Tibial nerve (tissue), 4 donors: ENCODE measurements at places on chromosomes 11 and 22.

- no peaks in the 10 kb centered on the region for H3K36me3 ChIP-seq
- no peak overlapping the region for H3K4me3 ChIP-seq
- no peaks in the 10 kb centered on the region for H3K27me3 ChIP-seq
- no peaks in the 10 kb centered on the region for H3K4me1 ChIP-seq
- H3K27ac ChIP-seq = no peak overlapping the region
- no peak for DNase-seq
Measured at GRCh38 chr11:134599299-134599771, 187.3 kb upstream of the B3GAT1 start.

GRCh38 chr11:64802370-64803157 is 450 bp downstream of the MAP4K2 start:
- peak overlapping the region; percentile 73 for H3K4me3 ChIP-seq
- no peaks in the 10 kb centered on the region for H3K36me3 ChIP-seq
- H3K4me1 ChIP-seq = no peaks in the 10 kb centered on the region
- H3K27me3 ChIP-seq = no peaks in the 10 kb centered on the region

DNA sequence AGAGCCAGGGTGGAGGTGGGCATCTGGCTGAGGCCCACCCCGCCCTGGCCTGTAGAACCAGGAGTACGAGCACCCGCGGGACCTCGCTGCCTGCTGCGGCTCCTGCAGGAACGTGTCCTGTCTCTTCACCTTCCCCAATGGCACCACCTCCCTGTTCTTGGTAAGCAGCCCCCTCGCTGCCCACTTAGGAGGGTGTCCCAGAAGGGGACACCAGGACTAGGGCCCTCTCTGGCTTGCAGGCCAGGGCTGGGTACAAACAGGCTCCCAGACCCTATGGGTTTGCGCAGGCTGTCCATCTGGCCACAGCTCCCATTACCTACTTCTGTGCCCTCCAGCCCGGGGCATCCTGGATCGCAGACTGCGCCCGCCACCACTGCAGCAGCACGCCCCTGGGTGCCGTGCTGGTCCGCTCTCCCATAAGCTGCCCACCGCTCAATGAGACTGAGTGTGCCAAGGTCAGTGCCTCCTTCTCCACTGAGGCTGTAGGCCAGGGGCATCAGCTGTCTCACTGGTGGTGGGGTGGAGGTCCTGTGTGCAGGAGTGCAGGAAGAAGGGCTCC is 77.5 kb upstream of the MYOD1 start:
- H3K27me3 ChIP-seq = no peaks in the 10 kb centered on the region

DNA sequence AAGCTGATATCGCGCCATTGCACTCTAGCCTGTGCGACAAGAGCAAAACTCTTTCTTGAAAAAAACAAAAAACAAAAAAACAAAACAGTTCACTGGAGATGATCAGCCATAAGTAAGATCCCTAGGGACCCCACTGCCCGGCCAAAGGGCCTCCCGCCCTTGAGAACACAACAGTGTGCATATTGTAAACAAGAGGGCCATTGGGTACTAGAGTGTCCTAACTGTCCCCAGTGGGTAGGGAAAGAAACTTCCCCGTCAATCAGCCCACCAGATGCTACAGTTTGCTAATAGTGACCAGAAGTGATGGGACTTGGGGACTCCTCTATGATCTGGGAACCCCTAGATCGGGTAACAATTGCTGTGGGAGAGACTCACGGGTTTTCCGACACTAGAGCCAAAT is 3.7 kb upstream of the ACY3 start:
- no peak for DNase-seq
- H3K27me3 ChIP-seq = no peaks in the 10 kb centered on the region
- no peak overlapping the region for H3K27ac ChIP-seq
- no peak overlapping the region for H3K4me3 ChIP-seq
- H3K36me3 ChIP-seq = no peaks in the 10 kb centered on the region

- no peaks in the 10 kb centered on the region for H3K27me3 ChIP-seq
- no peak overlapping the region for H3K4me3 ChIP-seq
Measured at GRCh38 chr11:130806746-130807145, 109.5 kb downstream of the SNX19 start.

GRCh38 chr22:50529897-50530579 is at the start of gene TYMP:
TSS of gene TYMP (minus strand) at chr22:50530012. CDS start at chr22:50529709, 303 bp downstream.
- peak within 1 kb of the TSS; percentile 31 for H3K4me3 ChIP-seq
- no peaks in the 10 kb centered on the region for H3K36me3 ChIP-seq
- peak; percentile 72 for DNase-seq
- H3K27ac ChIP-seq = peak within 1 kb of the TSS; percentile 85

DNA sequence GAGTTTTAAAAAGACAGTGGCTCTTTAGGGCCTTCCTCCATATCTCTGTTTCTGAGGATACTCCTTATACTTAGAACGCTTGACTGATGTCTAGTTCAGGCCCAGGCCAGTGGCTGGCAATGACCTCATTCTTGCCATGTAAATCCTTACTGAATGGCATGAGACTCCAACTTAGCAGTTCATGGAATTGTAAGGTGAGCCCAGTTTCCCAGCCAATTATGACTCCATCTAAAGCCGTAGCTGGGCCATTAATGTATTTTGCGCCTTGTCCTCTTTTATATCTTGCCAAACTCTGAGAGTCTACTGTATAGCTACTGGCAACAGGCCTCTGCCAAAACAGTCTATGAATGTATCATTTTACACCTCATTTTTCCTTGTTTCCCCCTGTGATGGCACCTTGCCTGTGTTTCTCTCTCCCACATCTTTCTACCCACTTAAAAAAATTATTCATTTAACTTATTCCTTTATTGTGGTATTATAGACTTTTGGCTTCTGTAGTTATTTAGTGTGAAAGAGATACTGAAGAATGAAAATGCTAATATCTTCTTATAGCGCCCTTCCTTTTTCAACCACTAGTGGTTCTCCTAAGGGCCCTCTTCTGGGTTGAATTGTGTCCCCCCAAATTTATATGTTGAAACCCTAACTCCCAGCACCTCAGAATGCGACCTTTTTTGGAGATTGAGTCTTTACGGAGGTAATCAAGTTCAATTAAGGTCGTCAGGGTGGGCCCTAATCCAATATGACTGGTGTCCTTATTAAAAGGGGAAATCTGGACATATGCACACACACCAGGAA is 67.4 kb downstream of the ZNRF3 start:
- no peaks in the 10 kb centered on the region for H3K27me3 ChIP-seq
- no peak overlapping the region for H3K4me3 ChIP-seq
- no peaks in the 10 kb centered on the region for H3K4me1 ChIP-seq
- no peak for DNase-seq
- H3K36me3 ChIP-seq = no peaks in the 10 kb centered on the region
- no peak overlapping the region for H3K27ac ChIP-seq

- H3K4me3 ChIP-seq = no peak overlapping the region
- H3K27me3 ChIP-seq = no peaks in the 10 kb centered on the region
- peaks cover 21% of the 10 kb centered on the region for H3K4me1 ChIP-seq
- no peaks in the 10 kb centered on the region for H3K36me3 ChIP-seq
Measured at GRCh38 chr11:94924171-94924572, 49.2 kb downstream of the CWC15 start.

- H3K27me3 ChIP-seq = no peaks in the 10 kb centered on the region
- peak; percentile 76 for DNase-seq
- no peak overlapping the region for H3K4me3 ChIP-seq
- no peak overlapping the region for H3K27ac ChIP-seq
Measured at GRCh38 chr22:33018232-33018864, 39.8 kb downstream of the SYN3 start.

DNA sequence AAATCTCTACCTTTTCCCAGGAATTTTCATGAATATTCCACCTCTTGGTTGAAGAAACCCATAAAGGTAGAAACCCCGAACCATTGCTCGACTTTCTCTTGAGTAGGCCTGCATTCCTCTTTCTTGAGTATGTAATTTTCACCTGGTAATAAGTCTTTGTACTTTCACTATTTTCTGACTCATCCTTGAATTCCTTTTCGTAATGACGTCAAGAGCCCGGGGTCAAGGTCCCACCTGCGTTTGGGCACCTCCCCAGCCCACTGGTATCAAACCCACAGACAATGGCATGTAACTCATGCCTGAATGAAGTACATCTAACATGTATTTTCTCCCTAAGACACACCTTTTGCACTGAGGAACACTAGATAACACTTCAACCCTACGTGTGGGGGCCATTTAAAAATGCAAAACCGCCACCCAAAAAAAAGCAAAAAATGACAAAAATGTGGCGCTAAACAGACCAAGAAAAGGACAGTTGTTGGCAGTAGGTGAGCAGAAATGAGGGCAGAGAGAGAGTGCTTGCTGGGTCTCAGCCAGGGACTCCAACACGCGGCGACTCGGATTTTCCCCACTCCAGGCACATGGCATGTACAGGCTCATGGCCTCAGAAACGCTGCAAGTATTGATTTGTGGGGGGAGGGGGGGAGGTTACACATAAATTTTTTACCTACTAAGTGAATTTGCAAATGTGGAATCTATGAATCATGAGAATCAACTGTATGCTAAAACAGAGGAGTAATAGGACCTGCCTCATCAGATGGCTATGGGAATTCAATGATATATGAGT is 4.1 kb upstream of the C11orf24 start:
- no peak for DNase-seq
- H3K4me3 ChIP-seq = no peak overlapping the region
- H3K36me3 ChIP-seq = no peaks in the 10 kb centered on the region
- H3K27ac ChIP-seq = no peak overlapping the region

- no peaks in the 10 kb centered on the region for H3K27me3 ChIP-seq
- H3K4me1 ChIP-seq = no peaks in the 10 kb centered on the region
- no peak overlapping the region for H3K27ac ChIP-seq
Measured at GRCh38 chr22:23498811-23499798, 81.0 kb downstream of the IGLL1 start.

GRCh38 chr22:22968366-22968765 is 80.8 kb downstream of the IGLL5 start:
- DNase-seq = no peak
- no peaks in the 10 kb centered on the region for H3K27me3 ChIP-seq
- no peak overlapping the region for H3K4me3 ChIP-seq
- no peaks in the 10 kb centered on the region for H3K36me3 ChIP-seq
- no peak overlapping the region for H3K27ac ChIP-seq
- H3K4me1 ChIP-seq = no peaks in the 10 kb centered on the region

- peaks cover 17% of the 10 kb centered on the region for H3K36me3 ChIP-seq
- no peak overlapping the region for H3K4me3 ChIP-seq
- DNase-seq = no peak
- no peaks in the 10 kb centered on the region for H3K27me3 ChIP-seq
- no peak overlapping the region for H3K27ac ChIP-seq
Measured at GRCh38 chr11:2657697-2658284, 42.0 kb downstream of the KCNQ1OT1 start.

DNA sequence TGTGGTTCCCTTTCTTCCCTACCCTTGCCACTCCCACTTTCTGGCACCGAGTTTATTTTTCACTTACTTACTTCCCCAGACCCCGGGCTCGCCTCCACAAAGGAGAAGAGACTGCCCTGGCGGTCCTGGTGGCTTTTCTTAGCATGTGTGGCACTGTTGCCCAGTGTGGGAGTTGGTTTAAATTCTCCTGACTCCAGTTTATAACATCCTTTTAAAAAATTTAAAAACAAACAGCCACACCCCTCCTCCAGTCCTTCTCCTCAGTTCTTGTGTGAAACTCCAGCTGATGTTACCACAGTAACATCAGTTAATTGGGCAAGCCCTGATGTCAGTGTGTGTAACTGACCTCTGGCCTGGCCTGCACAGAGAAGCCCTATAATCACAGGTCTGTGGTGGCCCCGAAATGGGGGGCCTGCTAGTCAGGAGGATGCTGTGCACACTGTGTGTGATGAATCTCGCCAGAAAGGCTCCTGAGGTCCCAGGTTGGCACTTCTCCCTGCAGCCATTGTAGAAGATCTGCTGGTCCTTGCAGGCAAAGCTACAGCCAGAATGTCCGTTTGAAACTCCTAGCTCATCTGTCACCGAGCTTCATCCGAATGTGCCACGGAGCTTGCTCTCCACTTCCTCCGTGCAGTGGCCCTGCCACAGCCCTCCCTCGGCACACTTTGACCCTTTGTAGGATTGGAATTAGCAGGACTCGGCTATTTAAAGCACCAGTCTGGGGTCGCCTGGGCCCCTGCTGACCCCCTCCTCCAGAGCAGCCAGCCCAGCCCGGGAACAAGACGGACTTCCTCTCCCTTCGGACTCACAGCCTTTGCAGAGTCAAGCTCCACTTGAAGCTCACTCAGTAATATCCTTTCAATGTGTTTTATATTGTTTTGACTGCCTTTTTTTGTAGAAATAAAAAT is 7.6 kb downstream of the YDJC start:
- no peaks in the 10 kb centered on the region for H3K4me1 ChIP-seq
- peak; percentile 24 for DNase-seq
- peak overlapping the region; percentile 17 for H3K27ac ChIP-seq
- peaks cover 14% of the 10 kb centered on the region for H3K36me3 ChIP-seq

DNA sequence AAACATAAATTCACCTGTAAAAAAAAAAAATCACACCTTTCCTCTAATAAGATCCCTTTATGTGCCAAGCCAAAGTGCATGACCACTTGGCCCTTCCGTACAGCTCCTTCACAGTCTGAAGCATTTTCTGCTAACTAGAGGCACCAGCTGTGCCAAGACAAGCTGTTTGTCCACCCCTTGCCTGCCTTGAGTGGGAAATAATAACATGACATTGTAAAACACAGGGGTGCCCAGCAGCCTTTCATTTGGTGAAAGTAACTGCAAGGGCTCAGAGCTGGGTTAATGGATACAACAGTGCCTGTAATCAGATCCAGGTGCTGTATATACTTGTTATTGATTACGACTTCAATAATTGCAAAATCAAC is 59.2 kb downstream of the DDIAS start:
- H3K4me1 ChIP-seq = no peaks in the 10 kb centered on the region
- H3K4me3 ChIP-seq = no peak overlapping the region
- no peak for DNase-seq
- H3K27ac ChIP-seq = no peak overlapping the region
- no peaks in the 10 kb centered on the region for H3K27me3 ChIP-seq
- no peaks in the 10 kb centered on the region for H3K36me3 ChIP-seq

DNA sequence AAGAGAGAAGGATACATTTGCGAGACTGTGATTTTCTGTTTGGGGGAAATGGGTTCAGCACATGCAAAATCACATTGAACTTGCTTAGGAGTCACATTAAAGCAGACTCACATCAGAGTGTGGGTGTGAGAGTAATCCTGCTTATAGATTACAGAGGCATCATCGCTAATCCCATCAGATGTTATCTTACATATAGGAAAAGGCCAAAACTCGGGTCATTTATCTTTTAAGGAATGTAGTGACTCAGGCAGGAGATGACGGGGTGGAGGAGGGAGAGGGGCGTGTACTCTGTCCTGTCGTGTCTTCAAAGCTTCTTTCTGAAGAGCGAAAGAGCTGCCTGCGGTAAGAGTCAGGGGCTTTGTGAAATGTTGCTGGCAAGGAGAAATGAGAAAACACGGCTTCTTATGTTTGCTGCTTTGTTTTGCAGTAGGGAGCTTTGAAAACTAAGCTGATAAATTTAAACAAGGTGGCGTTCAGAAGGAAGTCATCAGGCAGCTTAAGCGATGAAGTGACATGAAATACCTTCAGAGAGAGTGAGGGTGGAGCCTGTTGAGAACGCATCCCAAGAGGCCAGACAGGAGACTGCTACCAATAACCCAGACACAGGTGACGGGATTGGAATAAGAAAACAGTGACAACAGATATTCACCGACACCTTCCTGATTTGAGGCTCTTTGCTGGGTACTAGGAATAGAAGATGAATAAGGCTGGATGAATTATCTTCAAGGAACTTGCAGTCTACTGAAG is 2.2 kb upstream of the C11orf16 start:
- H3K36me3 ChIP-seq = no peaks in the 10 kb centered on the region
- no peaks in the 10 kb centered on the region for H3K27me3 ChIP-seq
- no peak overlapping the region for H3K27ac ChIP-seq
- H3K4me1 ChIP-seq = no peaks in the 10 kb centered on the region
- no peak for DNase-seq
- H3K4me3 ChIP-seq = no peak overlapping the region
